ENCODE measurements at places on chromosomes 6 and 20.

- DNase-seq = no peak
Measured at GRCh38 chr6:32085759-32086459, 23.2 kb downstream of the TNXB start.

DNA sequence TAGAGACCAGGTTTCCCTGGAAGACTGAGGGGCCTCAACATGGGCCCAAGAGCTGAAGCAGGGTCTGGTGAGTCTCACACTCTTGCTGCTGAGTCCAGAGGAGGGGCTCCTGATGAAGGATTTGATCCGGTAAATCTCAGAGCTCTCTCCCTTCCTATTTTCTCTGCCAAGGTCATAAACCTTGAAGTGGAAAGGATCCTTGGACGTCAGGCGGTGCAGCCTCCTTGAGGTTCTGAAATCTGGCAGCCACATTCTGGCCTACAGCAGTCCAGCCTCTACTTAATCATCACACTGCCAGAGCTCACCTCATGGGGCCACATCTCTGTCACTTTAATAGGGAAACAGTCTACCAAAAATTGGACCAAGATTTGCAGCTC is 24.0 kb downstream of the ACSS1 start:
- DNase-seq = no peak

DNA sequence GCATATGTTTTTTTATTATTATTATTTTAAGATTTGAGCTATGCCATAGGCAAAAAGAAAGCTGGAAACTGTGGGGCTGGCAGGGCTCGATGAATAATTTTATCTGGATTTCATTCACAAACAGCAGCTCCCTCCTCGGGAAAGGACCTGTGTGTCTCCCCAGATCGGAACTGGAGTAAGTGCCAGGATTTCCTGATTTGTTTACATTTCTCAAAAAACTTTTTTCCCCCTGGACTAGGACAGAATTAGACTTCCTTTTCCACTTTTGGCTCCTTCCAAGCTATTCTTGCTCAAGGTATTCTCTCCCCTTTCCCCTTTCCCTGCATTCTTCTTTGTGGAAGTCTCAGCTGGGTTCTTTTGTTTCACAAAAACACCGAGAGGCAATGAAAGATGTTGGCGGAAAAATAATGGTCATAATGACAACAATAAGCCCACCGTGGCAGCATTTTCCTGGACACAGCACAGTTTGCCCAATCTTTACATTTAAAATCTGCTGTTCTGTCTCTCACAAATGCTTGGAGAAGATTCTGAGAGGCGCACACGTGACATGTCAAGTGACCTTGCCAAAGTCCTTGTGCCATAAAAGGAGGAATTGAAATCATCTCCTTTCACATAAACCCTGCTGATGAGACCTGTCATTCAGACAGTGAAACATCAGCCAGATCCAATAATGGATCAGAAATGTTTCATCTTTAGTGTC is 85.8 kb upstream of the PREP start:
- DNase-seq = no peak

DNA sequence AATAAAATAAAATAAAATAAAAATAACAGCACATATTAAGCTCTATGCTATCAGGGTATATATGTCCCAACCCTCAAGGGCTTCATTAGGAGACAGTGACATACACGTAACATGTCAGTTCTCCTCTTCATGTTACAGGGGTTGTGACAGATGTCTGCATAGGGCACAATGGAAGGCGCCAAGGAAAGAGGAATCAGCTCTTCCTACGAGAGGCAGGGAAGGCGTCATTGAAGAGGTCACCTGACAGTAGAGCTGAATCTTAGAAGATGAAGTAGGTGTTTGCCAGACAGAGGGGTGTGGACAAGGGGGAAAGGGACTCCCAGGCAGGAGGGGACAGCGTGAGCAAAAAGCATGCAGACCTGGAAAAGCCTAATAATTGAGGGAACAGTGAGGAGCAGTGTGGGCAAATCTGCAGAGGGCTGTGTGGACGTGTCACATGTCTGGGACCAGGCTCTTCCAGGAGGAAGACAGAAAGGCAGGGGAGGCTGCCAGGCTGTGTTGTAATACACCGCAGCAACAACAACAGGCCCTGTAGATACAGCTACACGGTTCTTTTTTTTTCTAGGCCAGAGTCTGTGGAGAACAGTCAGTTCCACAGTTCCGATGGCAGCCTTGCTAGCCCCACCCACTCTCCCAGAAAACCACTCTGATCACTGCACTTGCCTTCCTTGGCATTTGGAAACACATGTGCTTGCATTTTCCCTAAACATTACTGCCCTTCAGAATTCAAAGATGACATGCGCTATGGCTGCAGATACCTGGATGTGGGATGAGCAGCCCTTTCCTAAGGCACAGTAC is 2.5 kb upstream of the FKBP5 start:
- DNase-seq = no peak

GRCh38 chr6:127022302-127022701 is 96.2 kb upstream of the RSPO3 start:
- DNase-seq = no peak

GRCh38 chr6:142871910-142872331 is 73.1 kb downstream of the HIVEP2 start:
- DNase-seq = no peak

GRCh38 chr20:44598423-44599305 is 16.3 kb downstream of the PKIG start:
- no peak for DNase-seq

DNA sequence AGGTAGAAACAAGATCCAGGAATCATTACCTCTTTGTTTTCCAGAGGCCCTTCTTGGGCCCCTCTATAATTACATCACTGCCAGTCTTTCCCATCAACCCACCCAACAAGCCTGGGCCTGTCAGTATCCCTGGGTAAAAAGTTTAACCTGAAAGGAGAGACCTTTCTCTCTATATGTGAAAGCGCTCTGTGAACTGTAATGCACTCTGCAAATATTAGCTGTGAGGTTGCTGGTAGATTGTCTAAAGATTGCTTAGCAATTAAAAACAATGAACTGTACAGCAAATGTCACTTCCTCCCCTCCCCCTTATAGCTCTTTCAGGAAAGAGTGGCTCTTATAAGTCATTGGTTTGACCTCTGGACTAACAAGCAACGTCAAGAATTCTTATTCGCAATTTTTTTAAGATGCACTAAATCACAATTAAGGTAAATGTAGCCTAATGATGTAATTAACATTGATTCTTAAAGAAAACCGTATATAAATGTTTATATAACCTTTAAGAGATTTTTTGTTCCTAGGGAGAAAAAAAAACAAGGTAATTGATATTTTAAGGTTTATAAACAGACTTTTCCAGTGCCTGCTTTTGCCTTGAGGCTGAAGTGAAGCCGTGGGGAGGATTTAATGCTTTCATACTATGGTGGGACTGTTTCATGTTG is 18.4 kb downstream of the ECT2L start:
- DNase-seq = no peak

- DNase-seq = no peak
Measured at GRCh38 chr6:37272834-37273566, 15.1 kb upstream of the TMEM217 start.

DNA sequence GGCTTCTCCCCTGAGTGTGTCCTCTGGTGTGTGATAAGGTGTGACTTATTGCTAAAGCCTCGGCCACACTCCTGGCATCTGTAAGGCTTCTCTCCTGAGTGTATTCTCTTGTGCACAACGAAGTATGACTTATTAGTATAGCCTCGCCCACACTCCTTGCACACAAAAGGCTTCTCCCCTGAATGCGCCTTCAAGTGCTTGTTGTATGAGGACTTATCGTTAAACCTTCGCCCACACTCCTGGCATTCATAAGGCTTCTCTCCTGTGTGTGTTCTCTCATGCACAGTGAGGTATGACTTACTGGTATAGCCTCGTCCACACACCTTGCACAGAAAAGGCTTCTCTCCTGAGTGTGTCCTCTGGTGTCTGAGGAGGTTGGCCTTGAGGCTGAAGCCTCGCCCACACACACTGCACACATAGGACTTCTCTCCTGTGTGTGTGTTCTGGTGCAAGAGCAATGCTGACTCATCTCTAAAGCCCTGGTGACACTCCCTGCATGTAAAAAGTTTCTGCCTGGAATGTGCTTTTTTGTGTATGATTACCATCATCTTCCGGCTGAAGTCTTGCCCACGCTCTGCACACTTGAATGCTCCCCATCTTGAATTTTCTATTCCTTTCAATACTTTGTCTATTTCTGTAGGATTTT is 20.4 kb downstream of the ZNF337 start:
- no peak for DNase-seq

GRCh38 chr6:3731700-3732099 is 19.8 kb downstream of the PXDC1 start:
- no peak for DNase-seq

DNA sequence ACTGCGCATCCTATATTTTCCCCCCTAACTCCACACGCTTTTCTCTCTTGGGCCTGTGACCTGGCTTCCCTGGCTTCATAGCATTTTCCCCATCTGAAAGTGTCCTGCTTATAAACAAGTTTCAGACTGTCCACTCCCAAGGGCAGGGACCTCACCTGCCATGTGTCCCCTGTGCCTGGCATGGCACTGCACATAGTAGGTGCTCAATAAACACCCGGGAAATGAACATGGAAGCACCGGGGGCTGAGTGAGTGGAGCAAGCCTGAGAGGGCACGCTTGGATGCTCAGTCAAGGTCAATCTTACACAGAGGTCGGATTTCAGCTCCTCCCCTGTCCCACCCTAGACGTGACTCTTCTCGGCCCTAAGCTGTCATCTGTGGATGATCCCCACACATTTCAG is 96.9 kb downstream of the NFATC2 start:
- DNase-seq = no peak

- DNase-seq = no peak
Measured at GRCh38 chr20:6575912-6576401, 191.5 kb upstream of the BMP2 start.
